ENCODE measurements at places on chromosomes 7 and 10.

GRCh38 chr10:96410296-96410695, 51.5 kb upstream of the OPALIN start:
- no peak for DNase-seq

DNA sequence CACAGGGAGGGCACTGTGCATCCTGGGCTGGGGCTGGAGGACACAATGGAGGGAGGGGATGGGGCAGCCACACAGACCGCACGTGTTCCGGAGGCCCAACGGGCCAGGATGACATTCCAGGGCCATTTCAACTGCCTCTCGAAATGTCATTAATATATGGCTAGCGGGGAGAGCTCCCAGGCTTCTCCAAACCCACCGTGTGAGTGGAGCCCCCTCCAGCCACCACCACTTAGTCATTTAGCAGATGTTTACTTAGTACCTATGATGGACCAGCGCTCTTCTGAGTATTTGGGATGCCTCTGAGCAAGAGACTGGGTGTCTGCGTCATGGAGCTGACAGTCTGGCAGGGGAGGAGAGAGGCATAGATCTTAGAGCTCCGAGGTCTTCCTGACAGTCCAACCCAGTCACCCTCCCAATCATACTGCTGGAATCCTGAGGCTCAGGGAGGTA, 107.3 kb downstream of the ZMIZ1 start:
- no peak for DNase-seq

DNA sequence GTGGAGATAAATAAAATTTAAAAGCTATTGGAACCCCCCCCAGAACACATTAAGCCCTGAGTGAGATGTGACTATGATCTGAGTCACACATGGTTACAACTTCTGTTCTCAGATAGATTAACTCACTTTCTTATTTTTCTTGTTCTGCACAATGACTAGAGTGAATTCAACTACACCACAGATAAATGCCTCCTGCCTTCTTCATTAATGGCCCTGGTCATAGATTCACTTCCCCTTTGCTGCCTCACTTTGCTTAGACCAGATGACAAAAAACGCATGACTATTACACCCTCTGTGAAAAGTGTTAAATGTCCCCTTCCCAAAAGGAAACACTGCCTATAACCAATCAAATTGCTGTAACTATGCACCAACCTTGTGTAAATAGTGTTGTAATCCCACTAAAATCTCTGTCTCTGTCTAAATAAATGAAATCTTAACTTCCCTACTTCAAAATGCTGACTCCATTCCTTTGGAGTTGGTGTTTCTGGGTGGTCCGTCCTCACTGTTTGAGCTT, 49.4 kb downstream of the AKR1D1 start:
- DNase-seq, result no peak

GRCh38 chr10:86594535-86594934, 59.8 kb upstream of the OPN4 start:
- no peak for DNase-seq

GRCh38 chr10:24502006-24502405, 221.7 kb downstream of the ARHGAP21 start:
- DNase-seq, result no peak

- DNase-seq, result no peak
Measured at GRCh38 chr7:139559364-139560105, 36.0 kb downstream of the CLEC2L start.

GRCh38 chr10:5528989-5529701, 4.4 kb downstream of the CALML3 start:
- DNase-seq, result peak; percentile 3

GRCh38 chr7:33054261-33054964, 8.2 kb downstream of the NT5C3A start:
- no peak for DNase-seq

DNA sequence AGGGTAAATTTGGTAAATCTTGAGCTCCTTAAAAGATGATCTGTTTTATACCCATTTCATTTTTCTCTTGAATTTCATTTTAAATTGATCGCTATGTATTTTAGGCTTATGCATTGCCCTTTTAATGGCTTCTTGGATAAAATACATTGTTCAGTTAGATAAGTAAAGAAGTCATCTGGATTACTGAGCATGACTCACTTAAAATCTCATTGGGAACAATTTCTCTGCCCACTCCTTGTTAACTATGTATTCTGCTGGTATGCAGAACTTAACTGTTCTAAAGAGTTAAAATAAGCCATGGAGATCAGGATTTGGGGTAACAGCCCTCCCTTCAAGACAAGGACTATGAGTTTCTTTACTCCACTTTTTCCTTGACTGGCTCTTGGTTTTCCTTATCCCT, 134.2 kb downstream of the SND1 start:
- no peak for DNase-seq

DNA sequence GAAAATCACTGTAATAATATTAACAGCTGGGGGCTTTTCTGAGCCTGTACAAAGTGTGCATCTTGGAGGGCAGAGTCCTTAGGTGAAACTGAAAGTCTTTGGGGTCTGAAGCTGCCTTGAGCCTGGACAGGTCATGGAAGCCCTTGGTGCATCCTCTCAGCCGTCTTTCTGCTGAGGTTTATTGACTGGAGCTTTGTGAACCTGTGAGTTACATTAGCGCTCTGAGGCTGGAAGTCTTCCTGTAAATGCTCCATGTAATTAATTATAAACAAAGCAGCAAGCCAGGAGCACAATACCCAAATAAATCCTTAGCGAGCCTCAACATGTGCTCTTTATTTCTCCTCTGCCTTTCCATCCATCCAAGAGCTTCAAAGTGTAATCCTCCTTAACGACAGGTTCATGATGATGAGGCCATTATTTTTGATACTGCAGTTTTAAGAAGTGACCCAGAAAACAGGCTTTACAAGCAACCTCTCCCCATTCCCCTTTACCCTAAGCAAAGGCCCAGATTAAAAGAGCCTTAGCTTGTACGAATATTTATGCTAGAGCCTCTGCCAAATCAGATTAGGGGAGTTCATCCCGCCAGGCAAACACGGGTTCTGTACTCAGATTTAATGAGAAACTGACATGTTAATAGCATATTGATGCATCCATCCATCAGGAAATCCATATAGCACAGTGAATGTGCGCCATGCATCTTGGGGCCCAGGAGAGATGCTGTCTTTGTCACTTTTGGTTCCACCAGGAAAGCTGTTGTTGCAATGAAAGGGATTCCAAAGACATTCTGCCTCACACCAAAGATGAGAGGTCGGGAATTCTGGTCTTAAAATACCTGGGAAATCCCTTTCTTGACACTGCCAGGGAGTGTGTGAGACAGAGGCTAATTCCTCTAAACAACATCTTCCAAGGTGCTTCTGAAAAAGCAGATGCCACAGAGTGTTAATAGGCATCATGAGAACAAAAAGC, 118.1 kb downstream of the ANLN start:
- DNase-seq, result no peak

GRCh38 chr7:86768394-86768793, 124.7 kb downstream of the GRM3 start:
- no peak for DNase-seq

- no peak for DNase-seq
Measured at GRCh38 chr10:11776080-11776479, 33.9 kb downstream of the ECHDC3 start.

- DNase-seq, result peak; percentile 16
Measured at GRCh38 chr10:72702868-72703581, 11.1 kb downstream of the MCU start.

DNA sequence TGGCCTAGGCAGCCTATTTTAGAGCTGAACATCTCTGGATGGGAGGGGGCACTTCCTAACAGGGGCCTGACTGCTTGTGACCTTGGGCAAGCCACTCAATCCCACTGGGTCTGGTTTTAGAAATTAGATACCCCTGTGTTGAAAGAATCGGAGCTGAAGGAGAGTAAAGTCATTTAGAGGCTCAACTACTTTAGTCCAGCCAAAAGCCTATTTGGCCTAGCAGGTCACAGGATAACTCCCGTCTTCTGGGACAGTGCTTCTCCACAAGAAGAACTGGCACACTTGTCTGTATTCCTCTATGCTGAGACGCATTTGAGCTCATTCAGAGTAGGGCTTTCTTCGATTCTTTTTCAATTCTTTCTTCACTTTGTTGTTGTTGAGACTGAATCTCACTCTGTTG, 224.2 kb downstream of the CHCHD3 start:
- DNase-seq, result no peak

- no peak for DNase-seq
Measured at GRCh38 chr7:87056346-87056745, 3.1 kb downstream of the ELAPOR2 start.

GRCh38 chr10:133158756-133159610, 1.0 kb upstream of the KNDC1 start:
- DNase-seq, result no peak

DNA sequence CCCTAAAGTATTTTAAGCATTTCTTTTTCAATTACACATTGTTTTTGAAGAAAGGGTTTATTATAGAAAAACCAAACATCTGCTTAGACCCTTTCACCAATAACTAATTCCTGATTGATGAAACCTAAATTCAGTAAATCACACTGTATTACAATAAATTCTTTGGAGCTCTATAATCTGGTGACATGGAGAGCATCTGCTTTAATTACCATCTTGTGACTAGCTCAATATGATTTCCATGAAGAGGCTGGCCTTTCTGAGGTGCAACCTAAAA, 9.7 kb downstream of the HYCC1 start:
- DNase-seq, result no peak

GRCh38 chr10:52409195-52409594, 95.1 kb downstream of the DKK1 start:
- no peak for DNase-seq

Data from activated naive CD4-positive, alpha-beta T cell treated with anti-CD3 and anti-CD28 coated beads for 36 hours (primary cell).